Endodermal cell (in vitro differentiated cells): ENCODE measurements at places on chromosomes 3 and 15. TPM values are rescaled to one million over a fixed set of nuclear protein-coding genes. Genes with fewer than 3 reads are reported as not detected.

DNA sequence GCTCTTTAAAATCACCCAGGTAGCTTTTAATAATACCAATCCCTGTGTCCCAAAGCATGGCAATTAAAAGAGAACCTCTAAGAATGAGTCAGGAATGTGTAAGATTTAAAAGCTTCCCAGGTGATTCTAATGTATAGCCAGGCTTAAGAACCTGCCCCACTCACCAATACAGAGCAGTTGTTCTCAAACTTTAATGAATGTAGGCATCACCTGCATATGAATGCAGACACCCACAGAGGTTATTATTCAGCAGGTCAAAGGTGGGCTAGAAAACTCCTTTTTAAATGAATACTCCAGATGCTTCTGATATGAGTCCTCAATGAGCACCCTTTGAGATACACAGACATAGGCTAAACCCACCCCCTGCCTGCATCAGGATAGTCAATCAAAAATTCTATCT is 298.1 kb upstream of the KCNMB2 start:
- peak; percentile 38 for DNase-seq
- H3K27me3 ChIP-seq: no peaks in the 10 kb centered on the region
- H3K4me3 ChIP-seq: no peak overlapping the region
- H3K36me3 ChIP-seq: no peaks in the 10 kb centered on the region

DNA sequence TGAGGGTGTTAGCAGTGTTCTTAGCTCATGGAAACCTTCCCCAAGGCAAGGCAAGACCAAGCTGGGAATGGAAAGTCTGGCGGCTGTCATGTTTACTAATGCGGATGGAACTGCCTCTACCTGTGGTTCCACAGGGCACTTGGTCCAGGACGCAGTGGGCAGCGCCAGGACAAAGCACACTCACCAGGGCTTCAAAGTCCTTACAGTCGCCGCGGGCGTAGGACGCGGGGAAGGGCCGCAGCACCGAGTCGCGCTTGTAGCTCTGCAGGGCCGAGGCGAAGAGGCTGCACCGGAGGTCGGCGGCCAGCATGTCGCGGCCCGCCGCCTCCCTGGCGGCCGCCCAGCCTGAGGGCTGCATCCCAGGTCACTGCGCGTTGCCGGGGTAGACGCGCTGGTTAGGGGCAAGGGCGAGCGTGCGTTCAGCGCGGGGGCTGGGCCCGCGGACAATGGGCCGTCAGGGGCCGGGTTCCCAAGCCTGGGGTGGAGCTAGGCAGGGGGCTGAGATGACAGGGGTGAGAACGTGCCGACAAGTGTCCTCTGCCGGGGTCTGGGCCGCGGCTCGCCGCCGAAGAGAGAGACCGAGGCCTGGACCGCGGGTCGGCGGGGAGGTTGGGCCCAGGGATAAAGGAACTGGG is 497 bp downstream of the PARP16 start:
- H3K27ac ChIP-seq: peak overlapping the region; percentile 85
- H3K4me3 ChIP-seq: peak overlapping the region; percentile 89
- peaks cover 18% of the 10 kb centered on the region for H3K4me1 ChIP-seq

TMEM212 gene
- total RNA-seq: not detected in 2 replicates

DNA sequence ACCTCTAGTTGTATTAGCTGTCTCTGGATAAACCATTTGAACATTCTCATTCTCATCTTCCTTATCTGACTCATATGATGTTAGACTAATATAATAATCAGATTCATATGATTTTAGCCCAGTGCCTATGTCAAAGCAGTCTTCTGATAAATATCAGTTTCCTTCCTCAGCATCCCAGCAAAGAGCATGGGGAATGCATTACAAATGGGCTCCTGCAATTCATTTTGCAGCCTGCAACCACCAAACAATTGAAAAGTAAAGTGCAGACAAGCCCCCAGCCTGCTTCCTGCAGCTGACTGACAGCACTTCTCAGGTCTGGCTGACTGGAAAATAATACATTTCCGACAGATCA is 78.2 kb upstream of the STAC start:
- no peaks in the 10 kb centered on the region for H3K36me3 ChIP-seq
- no peaks in the 10 kb centered on the region for H3K4me1 ChIP-seq
- no peak overlapping the region for H3K4me3 ChIP-seq
- no peak overlapping the region for H3K27ac ChIP-seq

KNG1 gene
- total RNA-seq: not detected in 2 replicates

- peaks cover 1% of the 10 kb centered on the region for H3K36me3 ChIP-seq
- peaks cover 14% of the 10 kb centered on the region for H3K4me1 ChIP-seq
- H3K4me3 ChIP-seq: no peak overlapping the region
- no peaks in the 10 kb centered on the region for H3K27me3 ChIP-seq
Observed at GRCh38 chr15:92878593-92879053, 21.5 kb upstream of the CHD2 start.

IGSF10 gene
- 0.23 and 0.44 TPM in 2 replicates for total RNA-seq

DNA sequence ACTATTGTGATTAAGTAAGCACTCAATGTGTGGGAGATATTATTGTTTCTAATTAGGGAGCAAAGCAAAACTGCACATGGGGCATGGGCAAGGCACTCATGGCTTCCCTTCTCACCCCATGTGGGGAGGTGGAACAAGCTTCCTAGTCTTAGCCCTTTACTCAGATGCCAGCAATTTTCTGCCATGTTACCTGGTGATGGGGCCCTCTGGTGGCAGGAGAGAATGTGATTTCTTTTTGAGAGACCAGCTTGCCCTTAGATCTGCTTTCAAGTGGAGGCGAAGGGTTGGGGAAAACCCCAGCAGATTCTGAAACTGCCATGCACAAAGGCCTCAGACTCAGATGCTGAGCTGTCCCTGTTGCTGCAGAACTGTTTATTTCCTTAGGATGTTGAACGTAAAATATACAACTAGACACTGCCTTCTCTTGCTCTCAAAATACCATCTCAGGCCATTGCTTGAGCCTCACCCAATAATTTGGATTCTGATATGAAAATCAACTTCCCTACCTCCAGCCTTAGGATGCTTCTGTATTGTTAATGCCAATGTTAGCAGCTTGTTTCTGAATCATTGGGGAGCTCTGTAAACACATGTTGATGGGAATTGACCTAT is 130.2 kb upstream of the TPRG1 start:
- no peaks in the 10 kb centered on the region for H3K4me1 ChIP-seq
- no peak overlapping the region for H3K27ac ChIP-seq
- no peaks in the 10 kb centered on the region for H3K36me3 ChIP-seq
- no peaks in the 10 kb centered on the region for H3K27me3 ChIP-seq

FAM219B gene
- total RNA-seq: 99.3 to 120 TPM (median 112 TPM) in 3 replicates

GRCh38 chr15:61379005-61379404 is 149.9 kb upstream of the RORA start:
- no peaks in the 10 kb centered on the region for H3K27me3 ChIP-seq
- H3K36me3 ChIP-seq: no peaks in the 10 kb centered on the region
- no peak overlapping the region for H3K4me3 ChIP-seq
- no peaks in the 10 kb centered on the region for H3K4me1 ChIP-seq

ERICH6 gene
- 0.42 TPM in 1 of 2 replicates, not detected in the other for total RNA-seq

DNA sequence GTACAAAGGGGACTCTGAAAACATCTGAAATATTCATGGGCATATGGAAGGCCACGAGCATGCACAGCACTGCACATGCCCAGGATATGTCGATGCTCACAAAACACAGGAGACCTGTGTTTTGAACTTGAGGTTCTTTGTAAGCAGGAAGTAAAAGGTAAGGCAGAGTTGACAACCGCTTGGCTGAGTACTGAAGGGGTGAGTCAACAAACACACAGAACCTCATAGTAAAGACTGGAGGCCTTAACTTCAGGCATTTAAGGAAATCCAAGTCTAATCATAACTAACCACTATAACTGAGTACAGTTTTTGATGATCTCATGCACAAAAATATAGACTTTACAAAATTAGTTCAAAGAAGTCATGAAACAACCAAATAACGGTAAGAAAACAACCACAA is 80.6 kb downstream of the MYO9A start:
- no peaks in the 10 kb centered on the region for H3K4me1 ChIP-seq
- H3K36me3 ChIP-seq: peaks cover 5% of the 10 kb centered on the region
- no peaks in the 10 kb centered on the region for H3K27me3 ChIP-seq
- H3K4me3 ChIP-seq: no peak overlapping the region

PCLAF gene
- total RNA-seq: 41.4 to 78.0 TPM (median 72.8 TPM) in 3 replicates

FAIM gene
- 17.8 and 20.2 TPM in 2 replicates for total RNA-seq

ZNF639 gene
- 37.6 and 41.1 TPM in 2 replicates for total RNA-seq

DNA sequence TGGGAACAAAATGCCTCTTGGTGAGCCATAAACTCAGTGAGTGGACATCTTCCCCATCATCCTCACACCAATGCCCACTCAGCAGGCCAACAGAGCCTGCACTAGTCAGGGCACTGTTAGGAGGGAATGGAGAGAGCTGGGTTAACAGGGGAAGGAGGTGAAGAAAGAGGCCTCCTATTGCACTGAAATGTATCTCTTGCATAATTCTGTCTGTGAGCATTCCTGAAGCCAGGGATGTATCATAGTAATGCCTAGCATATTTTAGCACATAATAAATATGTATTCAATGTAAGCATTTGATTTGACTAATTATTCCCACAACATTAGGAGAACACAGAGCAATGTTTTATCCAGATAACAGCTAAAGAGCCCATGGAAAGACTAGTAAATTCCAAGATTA is 81.2 kb downstream of the ANO10 start:
- peaks cover 8% of the 10 kb centered on the region for H3K27me3 ChIP-seq
- no peaks in the 10 kb centered on the region for H3K36me3 ChIP-seq
- no peak overlapping the region for H3K27ac ChIP-seq

GRCh38 chr3:117893638-117894037 is 1141.0 kb downstream of the IGSF11 start:
- no peak overlapping the region for H3K27ac ChIP-seq
- no peak overlapping the region for H3K4me3 ChIP-seq
- no peaks in the 10 kb centered on the region for H3K27me3 ChIP-seq
- no peak for DNase-seq
- H3K36me3 ChIP-seq: no peaks in the 10 kb centered on the region
- H3K4me1 ChIP-seq: peaks cover 2% of the 10 kb centered on the region

- no peak overlapping the region for H3K27ac ChIP-seq
- H3K4me3 ChIP-seq: no peak overlapping the region
- peaks cover 5% of the 10 kb centered on the region for H3K4me1 ChIP-seq
- no peaks in the 10 kb centered on the region for H3K27me3 ChIP-seq
- no peak for DNase-seq
Observed at GRCh38 chr3:74559261-74559660, 55.2 kb downstream of the CNTN3 start.

DNA sequence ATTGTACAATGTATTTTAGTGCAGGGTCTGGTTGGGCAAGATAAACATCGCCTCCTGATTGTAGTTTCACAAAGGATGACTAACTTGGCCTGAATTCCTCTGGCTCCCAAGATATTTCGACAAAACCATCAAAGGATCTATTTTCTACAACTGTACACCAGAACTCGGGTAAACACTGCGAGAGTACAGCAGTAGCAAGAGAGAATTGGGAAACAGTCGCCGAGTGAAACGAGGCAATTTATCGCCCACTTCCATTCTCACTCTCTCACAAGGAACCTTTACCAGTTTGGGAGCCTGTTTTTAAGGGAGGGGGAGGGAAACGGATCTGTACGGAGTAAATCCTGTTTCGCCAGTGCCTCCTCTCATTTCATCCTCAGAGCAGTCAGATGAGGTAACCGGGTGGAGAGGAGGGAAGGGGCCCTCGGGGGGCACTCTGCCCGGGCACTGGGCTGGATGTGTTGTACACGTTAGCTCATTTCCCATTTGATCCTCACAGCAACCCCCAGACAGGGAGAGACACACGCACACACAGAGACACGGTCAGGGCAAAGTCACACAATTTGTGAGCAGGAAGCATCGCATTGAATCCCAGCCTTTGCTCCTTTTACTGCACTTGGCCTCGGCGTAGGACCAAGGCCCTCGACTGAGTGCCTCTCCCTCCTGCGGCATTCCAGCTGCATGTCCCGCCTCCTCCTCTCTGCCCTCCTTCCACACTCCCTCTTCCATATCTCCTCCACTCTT is 120.1 kb downstream of the LIPC start:
- H3K36me3 ChIP-seq: no peaks in the 10 kb centered on the region
- no peaks in the 10 kb centered on the region for H3K27me3 ChIP-seq
- peak; percentile 53 for DNase-seq
- H3K27ac ChIP-seq: no peak overlapping the region
- no peak overlapping the region for H3K4me3 ChIP-seq

DNA sequence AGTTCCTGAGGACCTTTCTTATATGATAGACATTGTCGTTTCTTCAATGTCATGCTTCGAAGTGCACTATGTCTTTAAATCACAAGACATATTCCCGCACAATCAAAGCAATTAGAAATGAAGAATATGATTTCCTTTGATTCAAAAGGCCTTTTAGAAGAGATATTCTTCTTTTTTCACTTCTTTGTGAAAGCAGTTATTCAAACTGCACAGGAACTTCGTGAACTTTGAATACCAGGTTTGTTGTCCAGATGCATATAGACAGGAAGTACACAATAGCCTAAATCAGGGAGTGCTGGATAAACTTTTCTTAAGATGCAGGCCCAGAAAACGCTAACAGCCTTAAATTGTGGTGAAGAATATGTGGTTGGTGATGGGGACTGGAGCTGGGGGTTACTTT is 591.1 kb upstream of the NAALADL2 start:
- H3K4me1 ChIP-seq: no peaks in the 10 kb centered on the region
- no peak overlapping the region for H3K27ac ChIP-seq
- no peaks in the 10 kb centered on the region for H3K36me3 ChIP-seq
- no peak for DNase-seq
- H3K27me3 ChIP-seq: no peaks in the 10 kb centered on the region

PAK6 gene
- total RNA-seq: 7.3 and 9.1 TPM in 2 replicates

DNA sequence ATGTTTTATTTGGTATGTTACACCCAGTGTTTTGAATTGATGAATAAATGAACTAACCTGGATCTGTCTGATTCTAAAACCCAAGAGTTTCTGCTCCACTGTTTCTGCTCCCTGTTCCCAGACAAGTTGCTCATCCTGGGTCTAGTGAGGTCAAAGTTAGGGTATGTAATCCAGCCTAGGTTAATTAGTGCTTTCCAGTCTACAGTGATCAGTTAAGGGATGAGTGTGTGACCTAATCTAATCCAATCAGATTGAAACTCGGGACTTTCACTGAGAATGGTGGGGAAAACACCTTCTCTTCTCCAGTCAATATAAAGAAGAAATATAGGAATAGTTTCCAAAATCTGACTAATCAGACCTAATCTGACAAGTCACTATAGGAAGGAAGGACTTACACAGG is 27.8 kb upstream of the RHCG start:
- no peak overlapping the region for H3K4me3 ChIP-seq
- no peak overlapping the region for H3K27ac ChIP-seq
- H3K4me1 ChIP-seq: no peaks in the 10 kb centered on the region
- H3K36me3 ChIP-seq: no peaks in the 10 kb centered on the region
- H3K27me3 ChIP-seq: peaks cover 7% of the 10 kb centered on the region
- no peak for DNase-seq

GRCh38 chr15:69737916-69738315 is 285.3 kb downstream of the RPLP1 start:
- no peak for DNase-seq
- no peak overlapping the region for H3K4me3 ChIP-seq
- H3K27me3 ChIP-seq: no peaks in the 10 kb centered on the region

DNA sequence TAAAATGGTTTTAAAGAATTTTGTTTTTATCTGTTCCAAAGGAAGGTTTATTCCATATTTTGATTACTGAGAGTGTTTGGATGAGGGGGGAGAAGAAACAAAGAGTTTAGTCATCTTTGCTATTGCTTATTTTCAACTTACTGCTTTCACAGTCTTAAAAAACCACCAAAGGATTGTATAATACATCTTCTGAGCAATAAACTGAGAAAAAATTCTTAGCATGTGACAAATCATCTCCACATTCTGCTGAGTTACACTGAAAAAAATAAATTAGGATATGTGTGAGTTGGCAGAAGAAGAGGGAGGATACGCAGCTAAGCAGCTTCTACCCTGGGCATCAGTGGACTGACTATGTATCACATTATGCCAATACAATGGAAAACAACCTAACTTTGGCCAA is 23.2 kb upstream of the ACTC1 start:
- no peaks in the 10 kb centered on the region for H3K27me3 ChIP-seq
- no peak overlapping the region for H3K27ac ChIP-seq
- no peaks in the 10 kb centered on the region for H3K36me3 ChIP-seq
- no peaks in the 10 kb centered on the region for H3K4me1 ChIP-seq
- no peak overlapping the region for H3K4me3 ChIP-seq

FGF7 gene
- total RNA-seq: not detected in 3 replicates

GRCh38 chr15:90914305-90915080 is 11.4 kb downstream of the MAN2A2 start:
- peaks cover 51% of the 10 kb centered on the region for H3K36me3 ChIP-seq
- H3K4me1 ChIP-seq: no peaks in the 10 kb centered on the region
- no peaks in the 10 kb centered on the region for H3K27me3 ChIP-seq
